ENCODE measurements at places on chromosomes 7 and 10.

- no peak overlapping the region for H3K27ac ChIP-seq
- no peak for DNase-seq
- H3K4me1 ChIP-seq: no peaks in the 10 kb centered on the region
- no peak overlapping the region for H3K4me3 ChIP-seq
Observed at GRCh38 chr7:124992851-124993562, 63.4 kb upstream of the POT1 start.

GRCh38 chr7:128168667-128169210 lies 72.3 kb upstream of the LEP start:
- H3K27me3 ChIP-seq: peaks cover 63% of the 10 kb centered on the region
- peaks cover 10% of the 10 kb centered on the region for H3K4me1 ChIP-seq
- H3K36me3 ChIP-seq: no peaks in the 10 kb centered on the region

GRCh38 chr10:5813091-5813340 lies 218 bp downstream of the GDI2 start:
- no peaks in the 10 kb centered on the region for H3K27me3 ChIP-seq
- DNase-seq: no peak
- H3K36me3 ChIP-seq: no peaks in the 10 kb centered on the region
- peak overlapping the region; percentile 97 for H3K27ac ChIP-seq

- H3K27ac ChIP-seq: peak overlapping the region; percentile 84
- no peak for DNase-seq
- peaks cover 13% of the 10 kb centered on the region for H3K4me1 ChIP-seq
- no peaks in the 10 kb centered on the region for H3K36me3 ChIP-seq
- H3K27me3 ChIP-seq: no peaks in the 10 kb centered on the region
Observed at GRCh38 chr10:128927497-128928161, 539.4 kb upstream of the MGMT start.

DNA sequence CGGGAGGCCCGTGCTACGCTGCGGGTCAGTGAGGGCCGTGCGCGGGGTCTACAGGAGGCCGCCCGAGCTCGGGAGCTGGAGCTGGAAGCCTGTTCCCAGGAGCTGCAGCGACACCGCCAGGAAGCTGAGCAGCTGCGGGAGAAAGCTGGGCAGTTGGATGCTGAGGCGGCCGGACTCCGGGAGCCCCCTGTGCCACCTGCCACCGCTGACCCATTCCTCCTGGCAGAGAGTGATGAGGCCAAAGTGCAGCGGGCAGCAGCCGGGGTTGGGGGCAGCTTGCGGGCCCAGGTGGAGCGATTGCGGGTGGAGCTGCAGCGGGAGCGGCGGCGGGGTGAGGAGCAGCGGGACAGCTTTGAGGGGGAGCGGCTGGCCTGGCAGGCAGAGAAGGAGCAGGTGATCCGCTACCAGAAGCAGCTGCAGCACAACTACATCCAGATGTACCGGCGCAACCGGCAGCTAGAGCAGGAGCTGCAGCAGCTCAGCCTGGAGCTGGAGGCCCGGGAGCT lies 7.0 kb downstream of the LZTS2 start:
- DNase-seq: no peak
- H3K4me1 ChIP-seq: peaks cover 5% of the 10 kb centered on the region
- no peak overlapping the region for H3K4me3 ChIP-seq
- no peaks in the 10 kb centered on the region for H3K27me3 ChIP-seq
- H3K36me3 ChIP-seq: peaks cover 4% of the 10 kb centered on the region

DNA sequence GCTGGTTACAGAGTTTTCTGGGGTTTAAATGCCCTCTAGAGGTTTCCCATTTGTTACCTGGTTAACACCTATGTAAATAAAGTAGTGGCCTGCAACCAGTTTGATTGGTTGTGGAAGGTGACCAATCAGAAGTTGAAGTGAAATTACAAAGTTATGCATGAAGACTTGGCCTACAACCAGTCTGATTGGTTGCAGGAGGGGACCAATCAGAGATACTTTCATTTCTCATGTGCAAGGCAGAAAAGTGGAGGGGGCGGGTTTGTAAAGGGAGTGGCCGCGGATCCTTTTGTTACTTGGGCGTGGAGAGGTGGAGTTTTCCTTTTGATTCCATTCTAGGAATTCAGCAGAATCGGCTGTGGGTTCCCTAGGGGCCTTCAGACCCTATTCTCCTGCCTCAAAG lies 80.8 kb downstream of the SEC23IP start:
- no peak for DNase-seq
- no peaks in the 10 kb centered on the region for H3K27me3 ChIP-seq
- H3K36me3 ChIP-seq: no peaks in the 10 kb centered on the region
- H3K4me3 ChIP-seq: no peak overlapping the region

DNA sequence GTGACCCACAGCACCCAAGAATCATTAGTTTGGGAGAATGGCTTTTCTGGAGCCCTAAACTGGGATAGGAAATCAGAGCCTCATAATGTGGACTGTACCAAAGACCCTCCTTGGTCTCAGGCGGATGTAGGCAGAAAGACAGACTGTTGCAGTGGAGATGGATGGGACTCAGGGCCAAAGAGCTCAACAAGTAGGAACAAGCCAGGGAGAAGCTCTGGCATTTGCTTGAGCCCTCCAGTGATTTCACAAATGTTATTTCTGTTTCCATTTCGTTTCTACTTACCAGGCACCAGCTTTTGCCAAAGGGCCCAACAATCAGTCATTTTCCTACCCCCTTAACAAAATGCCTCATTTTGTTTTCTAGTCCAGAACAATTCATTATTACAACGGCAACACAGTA lies 762.7 kb downstream of the KCNMA1 start:
- peak; percentile 48 for DNase-seq
- H3K27me3 ChIP-seq: no peaks in the 10 kb centered on the region
- no peaks in the 10 kb centered on the region for H3K4me1 ChIP-seq
- no peak overlapping the region for H3K4me3 ChIP-seq

GRCh38 chr7:112386619-112387018 lies 63.6 kb upstream of the IFRD1 start:
- no peaks in the 10 kb centered on the region for H3K27me3 ChIP-seq
- H3K36me3 ChIP-seq: no peaks in the 10 kb centered on the region
- H3K4me3 ChIP-seq: no peak overlapping the region
- H3K4me1 ChIP-seq: no peaks in the 10 kb centered on the region
- no peak overlapping the region for H3K27ac ChIP-seq

GRCh38 chr7:78039790-78040776 lies 241.5 kb downstream of the PHTF2 start:
- peak overlapping the region; percentile 8 for H3K4me3 ChIP-seq
- no peak for DNase-seq
- no peaks in the 10 kb centered on the region for H3K27me3 ChIP-seq
- no peak overlapping the region for H3K27ac ChIP-seq
- no peaks in the 10 kb centered on the region for H3K4me1 ChIP-seq

DNA sequence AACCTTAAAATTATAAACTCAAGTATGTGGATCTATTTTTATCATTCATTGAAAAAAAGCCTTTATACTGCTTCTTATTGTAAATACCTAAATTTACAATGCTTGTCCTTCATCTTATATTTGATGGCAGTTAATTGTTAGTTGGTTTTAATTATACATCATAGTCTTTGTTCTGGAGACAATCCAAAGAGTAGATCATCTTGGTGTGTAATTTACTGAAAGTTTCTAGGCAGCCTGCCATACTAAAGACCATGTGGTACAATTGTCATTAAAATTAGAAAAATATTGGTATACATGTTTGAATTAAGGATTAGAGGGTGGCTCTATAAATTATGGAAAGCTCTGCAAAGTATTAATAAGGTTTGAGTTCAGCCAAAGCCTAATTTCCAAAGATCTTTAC lies 231.4 kb downstream of the KCND2 start:
- H3K4me3 ChIP-seq: no peak overlapping the region
- no peak for DNase-seq
- no peaks in the 10 kb centered on the region for H3K36me3 ChIP-seq
- no peak overlapping the region for H3K27ac ChIP-seq

DNA sequence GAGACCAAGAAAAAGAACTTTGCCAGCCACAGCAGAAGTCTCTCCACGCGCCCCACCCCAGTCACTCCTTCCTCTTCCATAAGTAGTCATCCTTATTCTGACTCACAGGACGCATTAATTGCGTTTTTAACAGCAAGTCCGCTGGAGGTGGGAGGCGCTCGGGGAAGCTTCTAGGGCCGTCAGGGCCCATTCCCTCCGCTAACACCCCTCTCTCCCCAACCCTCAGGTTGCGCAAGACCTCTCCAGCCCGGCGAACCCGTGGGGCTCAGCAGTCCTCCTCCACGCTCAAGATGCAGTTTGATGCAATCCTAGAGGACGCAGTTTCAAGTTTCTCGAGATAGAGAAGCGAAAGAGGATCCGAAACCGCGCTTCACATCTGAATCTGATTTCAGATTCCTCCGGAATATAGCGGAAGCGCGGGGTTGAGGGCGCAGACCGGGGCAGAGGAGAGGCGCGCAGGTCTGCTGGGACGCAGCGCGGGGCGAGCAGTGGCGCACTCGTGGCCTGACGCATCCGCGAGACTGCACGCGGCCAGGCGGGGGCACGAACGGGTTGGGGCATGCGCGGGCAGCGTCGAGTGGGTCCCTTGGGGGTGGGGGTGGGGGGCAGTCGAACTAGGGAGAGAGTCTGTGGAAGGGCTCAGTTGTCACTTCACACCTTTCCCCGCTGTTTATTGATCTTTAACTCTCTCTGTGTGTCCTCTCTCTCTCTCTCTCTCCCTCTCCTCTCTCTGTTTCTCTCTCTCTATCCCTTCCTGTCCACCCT lies 37.8 kb upstream of the PSAP start:
- DNase-seq: peak; percentile 69
- no peaks in the 10 kb centered on the region for H3K36me3 ChIP-seq
- no peaks in the 10 kb centered on the region for H3K4me1 ChIP-seq
- peak overlapping the region; percentile 69 for H3K4me3 ChIP-seq
- H3K27ac ChIP-seq: peak overlapping the region; percentile 83
- no peaks in the 10 kb centered on the region for H3K27me3 ChIP-seq

DNA sequence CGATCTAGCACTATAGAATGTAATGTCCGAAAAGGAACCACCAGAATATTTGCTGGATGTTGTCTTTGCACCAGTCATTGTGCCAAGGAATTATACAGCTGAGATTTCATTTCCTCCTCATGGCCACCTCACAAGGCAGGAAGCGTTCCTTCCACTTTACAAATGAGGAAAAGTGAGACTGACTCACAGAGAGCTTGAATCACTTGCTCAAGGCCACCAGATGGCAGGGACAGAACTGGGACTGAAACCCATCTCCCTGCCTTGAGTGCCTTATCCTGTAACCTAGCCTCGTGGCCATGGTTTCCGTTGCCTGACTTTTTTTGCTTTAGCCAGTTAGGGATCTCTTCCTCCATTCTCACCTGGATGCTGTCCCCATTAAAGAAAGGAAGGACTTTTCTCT lies 44.7 kb upstream of the PDZD8 start:
- no peaks in the 10 kb centered on the region for H3K4me1 ChIP-seq
- no peak for DNase-seq
- H3K4me3 ChIP-seq: no peak overlapping the region

- peak overlapping the region; percentile 99 for H3K27ac ChIP-seq
- no peaks in the 10 kb centered on the region for H3K27me3 ChIP-seq
- H3K36me3 ChIP-seq: no peaks in the 10 kb centered on the region
- DNase-seq: no peak
- peaks cover 8% of the 10 kb centered on the region for H3K4me1 ChIP-seq
Observed at GRCh38 chr7:129951226-129952085, 1.3 kb downstream of the UBE2H start.

DNA sequence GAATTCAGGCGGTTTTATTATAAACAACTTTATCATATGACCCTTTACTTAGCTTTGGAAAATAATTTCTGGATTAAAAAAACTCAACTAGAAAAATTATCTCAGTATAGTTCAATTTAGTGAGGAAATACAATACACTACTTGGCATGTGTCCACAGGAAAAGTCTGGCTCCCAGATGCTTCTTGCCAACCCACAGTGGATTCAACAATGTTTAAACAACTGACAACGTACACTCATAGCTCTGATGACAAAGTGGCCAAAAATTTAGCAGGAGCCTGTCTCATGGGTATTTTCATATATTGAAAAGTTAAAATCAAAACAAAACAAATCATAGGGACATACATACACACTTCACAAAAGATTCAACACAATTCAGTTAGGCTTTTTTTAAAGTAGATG lies 158.8 kb downstream of the SKAP2 start:
- H3K4me3 ChIP-seq: no peak overlapping the region
- no peak overlapping the region for H3K27ac ChIP-seq
- no peaks in the 10 kb centered on the region for H3K4me1 ChIP-seq
- H3K27me3 ChIP-seq: no peaks in the 10 kb centered on the region
- H3K36me3 ChIP-seq: no peaks in the 10 kb centered on the region
